ENCODE measurements at places on chromosomes 1 and 21.

DNA sequence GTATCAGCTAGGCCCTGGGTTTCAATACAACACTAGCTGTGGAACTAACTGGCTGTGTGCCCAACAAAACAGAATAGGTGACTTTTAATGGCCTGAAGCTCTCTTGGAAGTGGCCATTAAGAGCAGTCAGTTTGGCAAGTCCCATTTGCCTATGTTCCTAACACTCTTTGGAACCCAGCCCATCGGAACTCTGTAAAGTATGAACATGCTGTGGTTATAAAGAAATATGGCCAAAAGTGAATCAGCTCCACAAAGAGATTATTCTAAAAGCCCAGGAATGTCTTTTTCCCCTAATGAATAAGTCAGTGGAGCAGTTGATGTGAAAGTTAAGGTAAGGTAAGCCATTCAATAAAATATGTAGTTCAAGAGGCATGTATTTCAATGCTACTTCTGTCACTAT, 223.7 kb upstream of the ADAMTS5 start:
- no peak for DNase-seq

- no peak for DNase-seq
Observed at GRCh38 chr21:25936776-25937175, 202.0 kb downstream of the GABPA start.

GRCh38 chr1:45974541-45975269, 157.7 kb downstream of the PIK3R3 start:
- no peak for DNase-seq

- no peak for DNase-seq
Observed at GRCh38 chr1:58290685-58291372, 255.7 kb downstream of the OMA1 start.
